T-cell (primary cell): ENCODE measurements at places on chromosomes 4 and X.
A peak's percentile ranks its signal among the peaks of the same experiment; 100 is the strongest.

DNA sequence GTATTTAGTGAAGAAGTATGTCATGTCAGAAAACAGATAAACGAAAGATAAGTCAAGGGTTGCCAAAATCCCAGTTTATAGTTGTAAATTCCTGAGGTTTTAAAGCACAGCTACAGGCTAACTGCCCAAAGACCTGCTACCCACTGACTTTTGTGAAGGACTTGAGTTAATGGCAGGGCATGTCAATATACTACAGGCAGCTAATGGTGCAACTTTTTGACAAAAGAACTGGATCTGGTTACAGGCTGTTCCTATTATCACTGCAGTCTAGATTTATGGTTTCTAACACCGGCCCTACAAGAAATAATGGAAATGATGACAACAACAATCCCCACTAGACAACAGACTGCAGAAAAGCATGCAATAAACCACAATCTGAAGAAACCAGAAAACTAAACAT is 6.4 kb downstream of the SCML2 start:
- no peaks in the 10 kb centered on the region for H3K27me3 ChIP-seq
- no peak overlapping the region for H3K4me3 ChIP-seq
- no peak overlapping the region for H3K27ac ChIP-seq

DNA sequence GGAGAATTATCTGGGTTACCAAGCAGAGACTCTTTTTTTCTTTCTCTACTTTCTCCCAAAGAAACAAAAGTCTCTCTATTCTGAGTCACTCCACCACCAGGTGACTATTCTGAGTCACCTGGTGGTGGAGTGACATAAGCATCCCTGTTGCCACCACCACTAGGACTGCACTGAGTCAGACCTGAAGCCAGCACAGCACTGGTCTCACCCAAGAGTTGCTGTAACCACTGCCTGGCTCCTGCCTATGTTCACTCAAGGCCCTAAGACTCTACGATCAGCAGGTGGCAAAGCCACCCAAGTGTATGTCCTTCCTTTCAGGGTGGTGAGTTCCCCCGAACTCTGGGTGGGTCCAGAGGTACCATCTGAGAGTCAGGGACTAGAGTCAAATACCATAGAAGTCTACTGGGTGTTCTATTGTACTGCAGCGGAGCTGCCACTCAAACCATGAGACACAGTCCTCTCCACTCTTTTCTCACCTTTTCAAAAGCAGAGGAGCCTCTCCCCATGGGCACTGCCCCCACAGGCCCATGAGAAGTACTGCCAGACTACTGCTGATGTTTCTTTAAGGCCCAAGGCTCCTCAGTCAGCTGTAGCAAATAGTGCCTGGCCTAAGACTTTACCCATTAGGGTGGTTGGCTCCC is 209.6 kb upstream of the IRS4 start:
- DNase-seq = no peak
- no peak overlapping the region for H3K27ac ChIP-seq
- H3K27me3 ChIP-seq = no peaks in the 10 kb centered on the region
- no peaks in the 10 kb centered on the region for H3K36me3 ChIP-seq
- H3K4me3 ChIP-seq = no peak overlapping the region

- no peaks in the 10 kb centered on the region for H3K4me1 ChIP-seq
- H3K27ac ChIP-seq = no peak overlapping the region
- peaks cover 4% of the 10 kb centered on the region for H3K27me3 ChIP-seq
- H3K36me3 ChIP-seq = peaks cover 5% of the 10 kb centered on the region
- DNase-seq = no peak
- H3K4me3 ChIP-seq = no peak overlapping the region
Observed at GRCh38 chr4:6116696-6117285, 83.6 kb downstream of the JAKMIP1 start.

- no peaks in the 10 kb centered on the region for H3K4me1 ChIP-seq
- peaks cover 87% of the 10 kb centered on the region for H3K36me3 ChIP-seq
- DNase-seq = no peak
- no peak overlapping the region for H3K4me3 ChIP-seq
Observed at GRCh38 chr4:1230971-1231636, 17.8 kb downstream of the CTBP1 start.

- no peak overlapping the region for H3K4me3 ChIP-seq
- H3K27me3 ChIP-seq = no peaks in the 10 kb centered on the region
- no peak for DNase-seq
Observed at GRCh38 chr4:151432654-151433053, 23.7 kb downstream of the FHIP1A start.

DNA sequence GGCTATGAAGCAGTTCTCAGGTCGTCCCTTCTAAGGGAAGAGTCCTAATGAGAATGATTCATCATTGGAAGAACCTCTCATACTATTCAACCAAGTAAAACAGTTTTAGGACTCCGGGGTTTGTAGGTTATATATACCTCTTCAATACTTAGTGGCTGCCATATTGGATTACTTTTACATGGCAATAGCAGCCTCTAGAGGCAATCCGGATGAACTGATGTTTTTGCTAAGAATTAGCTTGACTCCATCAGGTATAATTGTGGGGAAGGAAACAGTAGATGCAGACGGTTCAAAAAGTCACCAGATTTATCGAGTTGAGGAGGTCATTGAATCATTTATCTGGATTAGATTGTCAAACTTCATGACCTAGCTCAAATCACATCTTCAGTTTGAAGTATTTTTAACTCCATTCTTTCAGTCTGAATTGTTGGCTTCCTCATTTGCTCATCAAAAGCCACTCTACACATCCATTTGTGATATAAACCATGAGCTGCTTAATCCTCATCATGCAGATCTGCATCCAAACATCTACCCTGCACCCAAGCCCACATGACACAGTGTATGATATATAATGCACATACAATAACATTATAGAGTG is 28.4 kb downstream of the GUCY1B1 start:
- H3K27ac ChIP-seq = no peak overlapping the region
- H3K27me3 ChIP-seq = no peaks in the 10 kb centered on the region
- H3K4me3 ChIP-seq = no peak overlapping the region
- H3K36me3 ChIP-seq = no peaks in the 10 kb centered on the region
- no peaks in the 10 kb centered on the region for H3K4me1 ChIP-seq

GRCh38 chr4:71698141-71698540 is 85.7 kb downstream of the GC start:
- DNase-seq = no peak
- H3K4me3 ChIP-seq = no peak overlapping the region
- no peaks in the 10 kb centered on the region for H3K4me1 ChIP-seq
- no peak overlapping the region for H3K27ac ChIP-seq
- H3K36me3 ChIP-seq = no peaks in the 10 kb centered on the region

DNA sequence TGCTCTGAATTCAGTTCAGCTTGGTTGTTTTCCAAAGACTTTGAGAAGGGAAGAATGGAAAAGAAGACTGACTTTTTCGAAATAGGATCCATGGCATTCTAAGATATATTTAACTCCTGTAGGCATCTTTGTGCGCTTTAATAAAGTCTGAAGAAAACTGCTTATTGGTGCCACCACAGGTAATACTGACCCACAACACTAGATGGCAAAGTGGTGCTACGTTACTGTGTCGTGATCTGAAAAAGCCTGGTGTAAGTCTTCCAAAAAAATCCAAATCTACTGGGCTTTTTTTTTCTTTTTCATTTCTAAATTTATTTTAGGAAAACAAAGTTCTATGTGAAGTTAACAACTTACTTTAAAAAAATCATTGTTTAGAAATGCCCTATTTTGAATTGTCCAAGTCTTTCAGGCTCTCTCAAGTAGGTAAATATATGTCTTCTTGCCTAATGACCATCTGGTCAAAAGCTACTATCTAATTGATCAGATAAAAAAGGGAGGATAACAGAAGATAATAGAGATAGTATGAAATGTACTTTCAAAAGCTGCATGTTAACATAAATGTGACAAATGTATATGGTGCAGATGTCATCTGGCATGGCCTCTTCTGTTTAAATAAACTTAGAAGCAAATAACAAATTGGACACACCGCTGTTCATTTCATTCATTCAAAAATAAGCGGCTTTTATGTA is 47.0 kb upstream of the MID1IP1 start:
- DNase-seq = no peak
- H3K4me1 ChIP-seq = no peaks in the 10 kb centered on the region
- H3K27ac ChIP-seq = no peak overlapping the region
- no peaks in the 10 kb centered on the region for H3K36me3 ChIP-seq
- H3K27me3 ChIP-seq = no peaks in the 10 kb centered on the region

DNA sequence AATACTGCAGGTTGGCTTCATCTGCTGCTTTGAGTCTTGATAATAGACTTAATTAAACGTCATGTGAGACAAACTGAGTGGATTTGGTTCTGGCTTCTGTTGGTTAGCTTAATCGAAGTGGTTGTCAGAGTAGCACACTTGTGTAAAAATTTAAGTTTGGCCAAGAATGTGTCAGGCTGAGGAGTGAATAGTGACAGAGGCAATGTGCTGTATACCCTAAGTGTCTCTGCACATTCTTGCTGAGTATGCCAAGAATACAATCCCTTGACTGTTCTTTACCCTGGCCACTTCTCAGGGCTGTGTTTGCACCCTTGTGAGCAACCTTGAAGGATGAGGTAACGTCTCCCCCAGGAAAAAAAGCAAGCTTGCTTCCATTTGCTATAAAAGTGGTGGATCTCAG is 14.9 kb downstream of the RPS3A start:
- peaks cover 4% of the 10 kb centered on the region for H3K36me3 ChIP-seq
- DNase-seq = no peak
- no peak overlapping the region for H3K27ac ChIP-seq
- H3K27me3 ChIP-seq = no peaks in the 10 kb centered on the region
- H3K4me1 ChIP-seq = no peaks in the 10 kb centered on the region

DNA sequence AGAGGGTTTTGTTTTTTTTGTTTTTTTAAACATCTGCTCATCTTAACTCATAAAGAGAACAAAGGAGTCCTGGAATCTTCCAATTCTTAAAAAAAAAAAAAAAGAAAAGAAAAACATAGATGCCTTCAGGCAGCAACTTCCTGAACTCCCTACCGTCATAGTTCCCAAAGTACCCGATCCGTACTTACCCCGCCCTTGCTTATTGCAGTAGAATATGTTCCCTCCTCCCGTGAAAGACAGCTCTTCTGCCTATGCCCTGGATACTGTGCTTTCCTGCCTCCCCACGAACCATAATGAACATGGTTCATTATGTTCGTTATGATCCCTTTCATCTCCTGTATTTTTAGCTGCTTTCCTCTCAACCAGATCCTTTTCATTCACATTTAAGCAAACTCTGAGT is 40.3 kb downstream of the KLHL5 start:
- no peaks in the 10 kb centered on the region for H3K4me1 ChIP-seq
- no peak for DNase-seq
- H3K36me3 ChIP-seq = peaks cover 4% of the 10 kb centered on the region
- H3K4me3 ChIP-seq = no peak overlapping the region
- H3K27ac ChIP-seq = no peak overlapping the region
- H3K27me3 ChIP-seq = no peaks in the 10 kb centered on the region

GRCh38 chr4:48831532-48832030 is 693 bp downstream of the OCIAD1 start:
- no peak for DNase-seq
- H3K36me3 ChIP-seq = peaks cover 12% of the 10 kb centered on the region
- peak overlapping the region; percentile 97 for H3K27ac ChIP-seq
- no peaks in the 10 kb centered on the region for H3K27me3 ChIP-seq
